ENCODE measurements at places on chromosomes 3 and 15.
A peak's percentile ranks its signal among the peaks of the same experiment; 100 is the strongest.

- no peak for DNase-seq
- H3K4me1 ChIP-seq, result peaks cover 50% of the 10 kb centered on the region
- H3K27me3 ChIP-seq, result no peaks in the 10 kb centered on the region
- no peak overlapping the region for H3K27ac ChIP-seq
- H3K36me3 ChIP-seq, result no peaks in the 10 kb centered on the region
Measured at GRCh38 chr3:16239780-16240179, 25.0 kb downstream of the DPH3 start.

- H3K4me3 ChIP-seq, result no peak overlapping the region
- no peak overlapping the region for H3K27ac ChIP-seq
- H3K36me3 ChIP-seq, result no peaks in the 10 kb centered on the region
- no peak for DNase-seq
- H3K27me3 ChIP-seq, result no peaks in the 10 kb centered on the region
- peaks cover 68% of the 10 kb centered on the region for H3K4me1 ChIP-seq
Measured at GRCh38 chr3:120072867-120073525, 21.3 kb downstream of the GSK3B start.

DNA sequence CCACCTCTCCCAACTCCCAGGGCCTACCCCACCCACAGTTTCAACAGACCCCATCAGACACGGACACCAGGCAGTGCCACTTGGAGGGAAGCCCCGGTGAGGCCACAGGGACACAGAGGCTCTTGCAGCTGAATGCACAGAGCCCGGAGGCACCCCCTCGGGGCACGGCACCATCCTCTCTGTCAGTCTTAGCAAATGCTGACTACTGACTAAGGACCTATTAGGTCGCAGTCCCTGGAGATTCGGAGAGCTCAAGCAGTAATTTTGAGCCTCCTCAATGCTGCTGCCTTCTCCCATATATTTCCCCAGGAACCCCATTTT is 79.9 kb downstream of the VGLL4 start:
- H3K27me3 ChIP-seq, result no peaks in the 10 kb centered on the region
- DNase-seq, result no peak
- peaks cover 100% of the 10 kb centered on the region for H3K4me1 ChIP-seq
- peak overlapping the region; percentile 83 for H3K27ac ChIP-seq

DNA sequence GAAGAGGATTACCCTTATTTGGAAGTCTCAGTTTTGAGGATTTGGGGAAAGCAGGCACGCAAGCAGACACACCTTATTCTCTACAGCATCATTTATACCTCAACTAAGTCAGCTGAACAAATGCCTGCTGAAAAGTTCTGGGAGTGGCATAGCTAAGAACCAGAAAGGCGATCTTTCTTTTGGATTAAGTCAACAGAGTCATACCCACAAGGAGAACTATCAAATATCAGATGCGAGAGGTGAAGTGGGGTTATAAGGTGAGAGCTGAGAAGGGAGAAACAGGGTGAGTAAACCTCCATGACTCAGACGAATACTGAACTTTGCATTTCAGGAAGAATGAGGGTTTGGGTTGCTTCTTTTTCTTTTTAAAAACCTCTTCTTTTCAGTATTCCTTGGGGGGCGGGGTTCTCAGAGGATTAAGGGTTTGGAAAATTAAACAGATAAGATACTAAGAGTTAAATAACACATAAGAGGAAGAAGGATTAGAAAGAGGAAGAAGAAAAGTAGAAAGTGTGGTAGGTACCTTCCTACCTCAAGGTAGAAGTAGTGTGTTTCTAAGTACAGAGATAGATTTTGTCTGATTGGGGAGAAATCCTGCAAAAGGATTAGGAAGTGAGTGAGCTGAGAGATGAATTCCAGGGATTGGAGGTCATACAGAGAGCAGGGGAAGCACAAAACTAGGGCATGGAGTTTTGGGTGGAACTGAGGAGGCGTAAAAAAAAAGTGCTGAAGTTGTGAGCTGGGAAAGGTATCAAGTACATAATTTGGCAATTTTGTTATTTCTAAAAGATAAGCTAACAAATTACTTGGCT is 41.3 kb upstream of the ICE2 start:
- no peak for DNase-seq
- H3K27ac ChIP-seq, result no peak overlapping the region
- peaks cover 24% of the 10 kb centered on the region for H3K4me1 ChIP-seq
- no peak overlapping the region for H3K4me3 ChIP-seq
- H3K36me3 ChIP-seq, result no peaks in the 10 kb centered on the region
- H3K27me3 ChIP-seq, result no peaks in the 10 kb centered on the region

DNA sequence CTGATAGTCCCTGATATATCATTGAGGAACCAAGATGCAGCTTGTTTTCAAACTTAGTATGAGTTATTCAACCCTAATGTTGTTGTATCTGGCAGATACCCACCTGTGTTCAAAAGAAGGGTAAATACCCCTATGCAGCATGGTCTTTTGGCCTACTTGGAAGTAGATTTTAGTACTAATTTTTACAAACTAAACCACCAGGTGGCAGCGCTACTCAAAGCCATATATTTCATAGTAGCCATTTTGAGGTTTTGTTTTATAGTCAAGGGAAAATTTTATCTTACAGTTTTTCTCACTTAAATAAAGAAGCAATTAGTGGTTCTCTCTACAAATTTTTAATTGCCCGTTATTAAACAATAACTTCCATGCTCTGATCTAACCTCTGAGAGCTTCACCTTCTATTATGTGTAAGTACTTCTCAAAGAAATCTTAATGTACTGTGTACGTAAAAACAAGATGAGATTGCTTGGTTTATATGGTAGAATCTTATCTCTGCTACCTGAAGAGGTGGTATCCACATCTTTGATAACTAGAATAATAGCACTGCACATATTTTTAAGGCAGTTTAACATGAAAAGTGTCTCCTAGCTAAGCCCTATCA is 31.5 kb upstream of the MLF1 start:
- no peaks in the 10 kb centered on the region for H3K27me3 ChIP-seq
- H3K27ac ChIP-seq, result no peak overlapping the region
- DNase-seq, result no peak
- H3K4me1 ChIP-seq, result no peaks in the 10 kb centered on the region

DNA sequence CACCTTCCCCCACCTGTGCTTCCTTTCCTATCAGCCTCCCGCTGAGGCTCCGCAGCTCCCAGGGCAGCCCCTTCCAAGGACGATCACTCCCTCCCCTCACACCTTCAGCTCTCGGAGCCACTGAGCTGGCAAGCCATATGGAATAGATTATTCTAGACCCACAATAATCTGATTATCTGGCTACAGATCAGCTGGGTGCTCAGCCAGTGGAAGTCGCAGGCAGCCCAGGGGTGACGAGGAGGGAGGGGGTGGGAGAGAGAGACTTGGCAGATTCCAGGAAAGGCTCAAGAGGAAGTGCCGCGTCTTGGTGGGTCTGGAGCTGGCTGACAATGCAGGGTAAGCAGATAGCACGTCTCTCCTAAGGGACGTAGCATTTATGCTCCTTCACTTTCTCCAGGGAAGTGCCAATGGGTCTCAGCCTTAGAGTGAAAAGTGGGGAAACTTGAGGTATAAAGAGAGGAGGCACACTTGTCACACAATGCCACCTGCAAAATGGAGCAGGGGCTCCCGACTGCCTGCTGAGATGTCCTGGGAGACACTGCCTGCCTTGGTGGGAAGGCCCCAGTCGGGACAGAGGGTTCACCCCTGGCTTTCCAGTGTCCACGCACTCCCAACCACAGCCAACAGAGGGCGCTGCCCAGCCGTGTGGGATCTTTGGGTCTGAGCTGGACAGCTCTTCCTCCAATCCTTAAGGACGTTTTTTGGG is 9.4 kb upstream of the MESP1 start:
- no peak overlapping the region for H3K4me3 ChIP-seq
- no peak overlapping the region for H3K27ac ChIP-seq
- peak; percentile 81 for DNase-seq
- H3K27me3 ChIP-seq, result no peaks in the 10 kb centered on the region
- no peaks in the 10 kb centered on the region for H3K36me3 ChIP-seq

DNA sequence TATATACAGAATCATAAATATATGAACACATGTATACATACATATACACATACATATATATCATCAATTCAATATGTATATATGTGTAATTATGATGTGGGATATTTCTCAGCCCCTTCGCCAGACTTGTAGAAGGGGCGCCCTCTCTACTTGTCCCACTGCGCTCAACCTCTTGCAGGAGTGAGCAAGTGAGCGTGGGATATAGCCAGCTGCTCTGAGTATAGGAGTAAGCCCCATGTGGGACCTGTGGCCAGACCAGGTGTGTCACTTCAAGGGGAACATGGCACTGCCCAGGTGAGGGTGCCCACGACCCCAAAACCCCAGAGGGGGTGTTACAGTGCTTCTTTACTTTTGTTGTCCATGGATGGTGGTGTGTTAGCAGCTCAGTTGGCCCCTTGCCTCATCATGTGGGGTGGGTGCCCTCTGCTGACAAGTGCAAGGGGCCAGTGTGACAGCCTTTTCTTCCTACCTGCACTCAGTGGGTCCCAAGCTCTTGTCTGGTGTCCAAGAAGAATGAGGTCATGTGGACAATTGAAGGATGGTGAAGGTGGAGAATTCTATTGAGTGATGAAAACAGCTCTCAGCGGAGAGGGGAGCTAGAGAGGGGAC is 304.1 kb downstream of the UNC13C start:
- no peak overlapping the region for H3K27ac ChIP-seq
- no peaks in the 10 kb centered on the region for H3K4me1 ChIP-seq
- no peak for DNase-seq
- H3K27me3 ChIP-seq, result no peaks in the 10 kb centered on the region

DNA sequence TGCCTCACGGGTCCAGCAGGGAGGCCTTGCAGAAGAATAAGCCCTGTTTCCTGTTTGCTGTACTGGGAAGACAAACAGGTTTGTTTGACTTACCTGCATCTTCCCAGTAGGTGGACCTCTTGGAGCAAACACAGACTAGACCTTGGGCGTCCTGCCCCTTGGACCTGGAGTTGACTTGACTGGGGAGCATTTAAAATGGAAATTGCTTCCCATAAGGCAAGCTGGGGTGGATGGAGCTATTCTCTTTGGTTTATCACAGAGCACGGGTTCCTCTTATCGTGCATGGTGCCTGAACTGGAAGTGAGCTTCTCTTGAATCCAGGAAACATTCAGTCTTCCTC is 151.4 kb downstream of the RPLP1 start:
- H3K36me3 ChIP-seq, result no peaks in the 10 kb centered on the region
- peaks cover 9% of the 10 kb centered on the region for H3K27me3 ChIP-seq
- no peak overlapping the region for H3K4me3 ChIP-seq
- H3K27ac ChIP-seq, result no peak overlapping the region

- DNase-seq, result no peak
- H3K36me3 ChIP-seq, result peaks cover 71% of the 10 kb centered on the region
- H3K27ac ChIP-seq, result peak overlapping the region; percentile 85
- H3K27me3 ChIP-seq, result no peaks in the 10 kb centered on the region
- H3K4me3 ChIP-seq, result no peak overlapping the region
Measured at GRCh38 chr15:40034186-40034946, 4.6 kb downstream of the SRP14 start.

DNA sequence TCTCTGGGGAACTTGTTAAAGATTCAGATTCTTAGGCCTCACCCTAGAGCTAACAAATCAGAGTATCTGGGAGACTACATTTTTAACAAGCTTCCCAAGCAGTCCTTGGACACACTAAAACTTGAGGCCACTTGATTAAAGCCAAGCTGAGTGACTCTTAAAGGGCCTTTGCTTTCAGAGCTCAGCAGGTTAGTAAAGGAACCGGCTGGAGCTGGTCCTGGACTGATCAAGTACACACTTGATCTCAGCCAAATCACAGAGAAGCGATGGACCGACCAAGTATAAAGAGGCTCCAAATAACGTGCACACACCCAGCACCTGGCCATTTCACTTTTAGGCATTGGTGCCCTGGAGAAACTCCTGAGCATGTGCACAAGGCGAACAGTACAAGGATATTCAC is 12.9 kb upstream of the TM6SF1 start:
- DNase-seq, result no peak
- no peak overlapping the region for H3K4me3 ChIP-seq
- peaks cover 10% of the 10 kb centered on the region for H3K4me1 ChIP-seq
- H3K27me3 ChIP-seq, result no peaks in the 10 kb centered on the region

DNA sequence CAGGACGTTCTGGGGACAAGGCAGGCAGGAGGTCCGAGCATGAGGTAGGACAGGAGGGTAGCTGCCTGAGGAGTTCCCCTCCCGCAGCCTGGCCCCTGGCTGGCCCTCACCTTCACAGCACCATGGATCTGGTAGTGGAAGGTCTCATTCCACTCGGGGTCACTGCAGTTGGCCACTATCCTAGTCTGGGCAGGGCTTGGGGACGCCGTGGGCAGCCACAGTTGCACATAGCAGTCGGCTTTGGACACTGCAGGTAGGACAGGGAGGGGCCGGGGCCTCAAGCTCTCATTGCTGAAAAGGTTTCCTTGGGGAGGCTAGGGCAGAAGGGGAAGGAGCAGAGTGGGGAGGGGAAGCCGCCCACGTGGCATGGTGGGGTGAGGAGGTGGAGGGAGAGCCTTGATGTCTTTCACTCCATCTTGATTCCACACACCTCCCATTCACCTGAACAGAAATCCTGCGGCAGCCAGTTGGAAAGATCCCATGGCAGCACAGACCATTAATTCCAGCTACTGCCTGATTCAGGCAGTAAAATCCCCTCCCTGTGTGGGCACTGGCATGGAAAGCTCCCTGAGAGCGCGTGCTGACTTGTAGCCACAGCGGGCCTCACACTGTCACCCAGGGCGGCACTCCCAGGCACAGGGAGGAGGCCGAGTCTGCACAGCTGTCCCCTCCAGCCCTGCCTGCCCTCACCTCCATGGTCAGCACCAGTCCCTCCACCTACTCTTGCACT is 2.1 kb downstream of the PLA2G4F start:
- H3K4me3 ChIP-seq, result no peak overlapping the region
- no peak for DNase-seq
- no peaks in the 10 kb centered on the region for H3K27me3 ChIP-seq

- H3K27me3 ChIP-seq, result peaks cover 46% of the 10 kb centered on the region
- no peak for DNase-seq
- H3K4me1 ChIP-seq, result peaks cover 40% of the 10 kb centered on the region
- H3K36me3 ChIP-seq, result no peaks in the 10 kb centered on the region
Measured at GRCh38 chr15:70439304-70439877, 324.0 kb downstream of the UACA start.

DNA sequence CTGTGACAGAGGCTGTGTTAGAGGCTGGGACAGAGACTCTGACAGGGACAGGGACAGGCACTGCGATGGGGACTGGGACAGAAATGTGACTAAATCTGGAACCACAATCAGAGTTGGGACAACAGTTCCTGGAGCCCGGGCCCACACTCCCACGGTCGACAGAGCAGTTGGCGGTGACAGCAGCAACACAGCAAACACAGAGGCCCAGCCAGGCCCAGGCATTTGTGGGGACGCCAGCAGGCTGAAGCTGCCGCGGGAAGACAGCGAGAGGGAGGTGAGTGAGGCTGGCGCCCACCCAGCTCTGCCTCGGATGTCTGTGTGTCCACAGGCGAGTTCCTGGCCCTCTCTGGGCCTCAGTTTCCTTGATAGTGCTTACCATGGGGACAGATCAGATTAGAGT is 9.3 kb upstream of the HCN4 start:
- H3K4me3 ChIP-seq, result no peak overlapping the region
- H3K27ac ChIP-seq, result peak overlapping the region; percentile 55
- DNase-seq, result peak; percentile 53
- peaks cover 33% of the 10 kb centered on the region for H3K27me3 ChIP-seq
- H3K36me3 ChIP-seq, result no peaks in the 10 kb centered on the region

Data from left ventricle myocardium inferior (tissue), 1 donor.